NCI-H2107 (cell line): ENCODE measurements at places on chromosomes 2 and 18.

DNA sequence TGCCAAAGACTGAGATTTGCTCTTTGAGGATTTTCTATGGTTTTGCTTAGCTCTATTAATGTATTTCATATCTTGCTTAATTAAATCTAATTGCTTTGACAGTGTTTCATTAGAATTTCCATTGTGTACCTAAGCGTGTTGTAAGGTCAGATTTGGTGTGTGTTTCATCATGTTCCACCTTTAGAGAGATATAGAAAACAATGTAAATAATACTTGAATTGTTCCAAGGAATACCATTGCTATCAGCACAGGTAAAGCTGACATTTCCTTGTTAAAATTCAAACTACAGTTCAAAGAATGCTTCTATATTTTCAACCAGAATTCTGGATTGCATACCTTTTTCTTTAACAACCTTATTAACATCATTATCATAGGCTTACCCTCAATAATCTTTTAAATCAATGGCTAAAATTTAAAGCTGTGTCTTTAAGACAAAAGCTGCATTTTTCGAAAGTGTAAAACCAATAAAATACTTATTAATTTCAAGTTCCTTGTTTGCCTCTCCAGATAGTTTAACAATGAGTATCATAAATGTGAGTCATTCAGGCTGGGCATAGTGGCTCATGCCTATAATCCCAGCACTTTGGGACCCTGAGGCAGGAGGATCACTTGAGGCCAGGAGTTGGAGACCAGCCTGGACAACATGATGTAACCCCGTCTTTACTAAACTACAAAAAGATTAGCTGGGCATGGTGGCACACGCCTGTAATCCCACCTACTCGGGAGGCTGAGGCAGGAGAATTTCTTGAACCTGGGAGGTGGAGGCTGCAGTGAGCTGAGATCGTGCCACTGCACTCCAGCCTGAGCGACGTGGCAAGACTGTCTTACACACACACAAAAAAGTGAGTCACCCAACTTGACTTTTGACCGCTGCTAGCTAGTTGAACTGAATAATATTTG, 188.0 kb upstream of the PKDCC start:
- DNase-seq: no peak

DNA sequence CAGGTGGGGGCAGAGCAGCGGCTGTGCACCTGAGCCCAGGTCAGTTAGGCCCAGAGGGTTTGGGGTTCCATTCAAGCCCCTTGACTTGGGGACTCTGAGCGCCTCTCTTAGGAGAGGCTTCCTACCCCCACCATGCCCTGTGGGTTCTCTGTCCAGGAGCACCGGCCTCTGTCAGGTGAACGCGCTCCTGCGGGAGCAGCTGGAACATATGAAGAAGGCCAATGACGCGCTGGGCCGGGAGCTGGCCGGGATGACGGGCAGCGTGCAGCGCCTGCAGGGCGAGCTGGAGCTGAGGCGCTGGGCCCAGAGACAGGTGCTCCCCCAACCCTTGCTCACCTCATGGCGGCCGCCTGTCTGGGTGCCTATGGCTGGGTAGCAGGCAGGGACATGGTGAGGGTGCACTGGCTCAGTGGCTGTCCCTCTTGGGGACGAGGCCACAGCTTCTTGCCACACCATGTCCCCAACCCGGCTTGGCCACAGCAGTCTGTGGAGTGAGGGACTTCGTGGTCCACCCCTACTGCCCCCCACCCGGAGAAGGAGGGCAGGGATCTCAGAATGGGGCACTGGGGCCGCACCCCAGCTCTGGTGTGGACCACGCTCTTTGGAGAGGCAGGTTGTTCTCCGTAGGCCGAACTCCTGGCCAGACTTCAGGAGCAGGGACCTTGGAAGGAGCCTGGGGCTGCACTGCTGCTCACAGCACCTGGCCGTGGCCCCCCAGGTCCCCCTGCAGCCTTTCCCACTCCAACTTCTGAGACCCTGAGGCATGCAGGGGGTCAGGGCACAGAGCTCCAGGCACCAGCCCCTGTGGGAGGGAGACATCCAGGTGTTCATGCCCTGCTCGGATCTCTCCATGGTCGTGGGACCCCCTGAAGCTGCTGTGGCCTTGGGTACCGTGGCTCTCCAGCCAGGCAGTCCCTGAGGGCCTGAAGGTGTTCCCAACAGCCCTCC, 19.7 kb downstream of the CROCC2 start:
- DNase-seq: no peak

GRCh38 chr2:23023722-23024121, 361.3 kb upstream of the KLHL29 start:
- DNase-seq: no peak

DNA sequence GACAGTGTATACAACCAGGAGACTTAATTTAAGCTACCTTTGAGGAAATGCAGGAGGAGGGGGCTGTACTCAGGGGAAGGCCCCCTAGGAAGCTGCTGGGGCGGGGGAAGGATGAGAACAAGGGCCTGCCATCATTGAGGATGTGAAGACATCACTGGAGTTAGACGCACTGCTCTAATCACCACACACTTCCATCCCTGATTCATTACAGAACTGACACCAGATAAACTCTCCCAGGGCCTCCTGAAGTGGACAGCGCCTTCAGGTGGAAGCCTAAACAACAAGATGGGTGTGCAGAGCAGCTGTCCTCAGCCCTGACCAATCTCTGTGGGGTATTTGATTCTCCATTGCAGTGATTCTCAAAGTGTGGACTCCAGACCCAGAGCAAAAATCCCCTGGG, 30.6 kb upstream of the SLC35G4 start:
- no peak for DNase-seq

DNA sequence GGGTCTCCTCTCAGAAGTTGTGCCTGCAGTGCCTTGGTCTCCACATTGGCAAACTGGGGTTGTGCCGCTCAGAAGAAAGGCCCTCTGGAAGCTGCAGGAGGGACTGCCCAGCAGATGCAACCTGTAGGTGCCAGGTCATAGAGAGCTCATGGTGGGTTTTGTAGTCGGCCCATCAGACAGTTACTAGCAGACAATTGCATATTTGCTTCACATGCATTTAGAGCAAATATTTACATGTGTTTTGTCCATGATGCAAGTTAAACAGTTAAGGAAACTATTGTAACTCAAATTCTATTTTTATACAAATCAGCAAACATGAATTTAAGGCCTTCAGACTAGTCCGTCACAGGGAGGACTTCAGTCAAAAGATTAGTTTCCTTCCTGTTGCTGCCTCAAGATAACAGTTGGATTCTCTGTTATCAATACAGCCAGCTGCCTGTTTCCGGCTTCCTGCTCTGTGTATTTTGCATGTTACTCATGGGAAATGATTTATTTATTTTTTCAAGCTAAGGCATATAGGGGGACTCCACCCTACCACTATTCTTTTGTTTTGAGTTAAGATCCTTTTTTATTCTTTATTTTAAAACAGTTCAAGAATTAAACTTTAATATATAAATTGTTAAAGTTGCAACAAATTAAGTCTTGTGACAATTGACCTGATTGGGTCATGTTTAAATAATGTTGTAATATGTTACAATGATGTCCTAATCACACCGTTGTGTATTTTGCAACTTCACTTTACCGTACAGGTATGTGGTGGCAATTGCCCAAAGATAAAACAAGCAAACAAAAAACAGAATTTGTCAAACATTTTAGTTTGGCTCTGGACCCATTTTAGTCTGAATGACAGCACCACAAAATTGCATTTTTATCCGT, 133.5 kb downstream of the SPTBN1 start:
- DNase-seq: no peak

- DNase-seq: no peak
Measured at GRCh38 chr2:129296806-129297205, 682.7 kb upstream of the RAB6C start.

DNA sequence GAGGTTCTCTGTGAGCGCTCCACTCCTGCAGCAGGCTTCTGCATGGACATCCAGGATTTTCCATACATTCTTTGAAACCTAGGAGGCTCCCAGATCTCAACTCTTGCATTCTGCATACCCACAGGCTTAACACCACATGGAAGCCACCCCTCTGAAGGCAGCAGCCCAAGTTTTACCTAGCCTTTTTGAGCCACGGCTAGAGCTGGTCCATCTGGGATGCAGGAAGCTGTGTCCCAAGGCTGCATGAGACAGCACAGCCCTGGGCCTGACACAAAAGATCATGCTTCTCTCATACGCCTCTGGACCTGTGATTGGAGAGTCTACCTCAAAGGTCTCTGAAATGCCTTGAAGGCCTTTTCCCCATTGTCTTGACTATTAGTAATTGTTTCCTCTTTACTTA, 53.6 kb upstream of the RPRM start:
- no peak for DNase-seq

GRCh38 chr2:204477358-204477950, 67.8 kb upstream of the PARD3B start:
- DNase-seq: no peak
